ENCODE measurements at places on chromosomes 2 and 18. TPM values are rescaled to one million over a fixed set of nuclear protein-coding genes. Genes with fewer than 3 reads are reported as not detected.

- no peaks in the 10 kb centered on the region for H3K36me3 ChIP-seq
- no peak for DNase-seq
- H3K4me1 ChIP-seq = peaks cover 14% of the 10 kb centered on the region
- no peak overlapping the region for H3K4me3 ChIP-seq
- H3K27ac ChIP-seq = no peak overlapping the region
- no peaks in the 10 kb centered on the region for H3K27me3 ChIP-seq
Observed at GRCh38 chr2:10264506-10265328, 38.0 kb upstream of the HPCAL1 start.

DNA sequence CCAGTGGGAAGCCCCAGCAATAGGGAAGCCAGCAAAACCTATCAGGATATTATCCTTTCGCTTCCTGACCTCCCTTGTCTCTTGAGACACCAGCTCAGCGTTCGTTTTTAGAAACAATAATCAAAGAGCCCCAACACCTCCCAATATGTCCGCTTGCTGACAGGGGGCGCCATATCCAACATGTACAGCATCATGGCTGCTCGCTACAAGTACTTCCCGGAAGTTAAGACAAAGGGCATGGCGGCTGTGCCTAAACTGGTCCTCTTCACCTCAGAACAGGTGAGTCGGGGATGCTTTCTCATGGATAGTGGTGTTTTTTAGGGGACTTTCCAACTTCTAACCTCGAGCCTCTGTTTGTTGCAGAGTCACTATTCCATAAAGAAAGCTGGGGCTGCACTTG is 28.7 kb downstream of the GAD1 start:
- H3K4me1 ChIP-seq = no peaks in the 10 kb centered on the region
- H3K36me3 ChIP-seq = no peaks in the 10 kb centered on the region
- H3K27me3 ChIP-seq = no peaks in the 10 kb centered on the region
- no peak overlapping the region for H3K4me3 ChIP-seq
- no peak for DNase-seq
- no peak overlapping the region for H3K27ac ChIP-seq

DNA sequence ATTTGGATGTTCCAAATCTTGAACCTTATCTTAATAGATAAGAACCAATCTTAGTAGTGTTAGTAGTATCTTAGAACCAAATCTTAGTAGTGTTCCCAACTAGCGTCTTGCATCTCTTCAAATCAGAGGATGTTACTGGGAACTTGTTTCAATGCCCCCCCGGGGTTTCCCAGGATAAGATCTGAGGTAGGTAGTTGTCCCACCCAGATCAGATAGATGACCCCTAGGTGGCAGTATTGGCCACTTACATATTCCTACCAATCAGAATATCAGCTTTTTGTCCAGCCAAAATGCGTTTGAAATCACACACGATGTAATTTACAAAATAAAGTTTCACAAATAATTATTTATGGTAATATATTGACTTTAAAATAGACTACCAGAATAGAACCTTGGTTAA is 314.8 kb downstream of the MBD2 start:
- DNase-seq = no peak
- no peak overlapping the region for H3K27ac ChIP-seq
- no peaks in the 10 kb centered on the region for H3K27me3 ChIP-seq
- no peaks in the 10 kb centered on the region for H3K4me1 ChIP-seq
- H3K36me3 ChIP-seq = no peaks in the 10 kb centered on the region

DNA sequence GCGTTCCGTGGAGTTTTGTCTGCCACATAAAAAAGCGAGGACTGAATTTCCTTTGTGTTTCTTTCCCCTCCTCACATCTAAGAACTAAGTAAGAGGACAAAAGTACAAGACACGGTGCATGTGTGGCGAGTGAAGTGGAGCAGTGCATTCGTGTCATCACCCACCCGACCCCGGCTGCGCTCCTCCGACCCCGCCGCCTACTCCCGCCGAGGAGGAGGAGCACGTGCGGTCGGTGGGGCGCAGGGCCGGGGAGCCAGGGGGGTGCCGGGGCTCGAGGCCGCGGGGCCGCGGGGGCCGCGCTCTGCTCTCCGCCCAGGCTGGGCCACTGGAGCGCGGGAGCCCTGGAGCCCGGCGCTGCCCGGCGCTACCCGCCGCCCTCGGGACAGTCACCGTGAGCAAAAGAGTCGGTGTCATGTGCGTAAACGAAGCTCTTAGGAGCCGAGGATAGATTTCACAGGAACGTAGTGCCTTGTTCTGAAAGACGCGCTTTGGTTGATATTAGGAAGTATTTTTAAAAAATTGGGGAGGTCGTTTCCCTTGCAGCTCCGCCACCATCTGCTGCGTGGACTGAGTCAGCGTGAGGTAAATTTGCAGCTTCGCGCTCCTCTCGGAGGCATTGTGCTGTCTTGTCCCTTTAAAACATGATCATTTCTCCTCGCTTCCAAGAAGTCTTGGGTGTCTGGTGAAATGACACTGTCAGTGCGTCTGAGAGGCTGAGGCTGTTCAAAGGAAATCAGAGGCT is 11.0 kb downstream of the TBR1 start:
- no peak overlapping the region for H3K27ac ChIP-seq
- no peak overlapping the region for H3K4me3 ChIP-seq
- peaks cover 48% of the 10 kb centered on the region for H3K27me3 ChIP-seq
- no peak for DNase-seq

DNA sequence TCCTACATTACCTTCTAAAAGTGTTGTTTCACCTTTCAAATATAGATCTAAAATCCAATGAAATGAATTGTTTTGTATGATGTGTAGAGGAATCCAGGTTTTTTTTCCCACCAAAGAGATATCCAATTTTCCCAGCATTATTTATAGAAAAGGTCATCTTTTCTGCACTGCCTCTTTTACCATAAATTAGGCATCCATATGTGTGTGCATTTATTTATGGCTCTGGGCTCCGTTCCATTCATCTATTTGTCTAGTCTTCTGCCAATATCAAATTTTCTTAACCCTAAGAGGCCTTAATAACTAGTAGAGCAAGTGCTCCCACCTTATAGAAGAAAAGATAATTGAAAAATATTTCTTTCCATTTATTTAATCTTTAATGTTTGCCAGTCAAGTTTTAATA is 88.3 kb downstream of the ATAD2B start:
- no peaks in the 10 kb centered on the region for H3K27me3 ChIP-seq
- DNase-seq = no peak
- no peaks in the 10 kb centered on the region for H3K4me1 ChIP-seq
- H3K4me3 ChIP-seq = no peak overlapping the region

GRCh38 chr2:133855526-133855925 is 287.3 kb upstream of the NCKAP5 start:
- no peak overlapping the region for H3K4me3 ChIP-seq
- H3K27ac ChIP-seq = no peak overlapping the region
- H3K27me3 ChIP-seq = no peaks in the 10 kb centered on the region

DNA sequence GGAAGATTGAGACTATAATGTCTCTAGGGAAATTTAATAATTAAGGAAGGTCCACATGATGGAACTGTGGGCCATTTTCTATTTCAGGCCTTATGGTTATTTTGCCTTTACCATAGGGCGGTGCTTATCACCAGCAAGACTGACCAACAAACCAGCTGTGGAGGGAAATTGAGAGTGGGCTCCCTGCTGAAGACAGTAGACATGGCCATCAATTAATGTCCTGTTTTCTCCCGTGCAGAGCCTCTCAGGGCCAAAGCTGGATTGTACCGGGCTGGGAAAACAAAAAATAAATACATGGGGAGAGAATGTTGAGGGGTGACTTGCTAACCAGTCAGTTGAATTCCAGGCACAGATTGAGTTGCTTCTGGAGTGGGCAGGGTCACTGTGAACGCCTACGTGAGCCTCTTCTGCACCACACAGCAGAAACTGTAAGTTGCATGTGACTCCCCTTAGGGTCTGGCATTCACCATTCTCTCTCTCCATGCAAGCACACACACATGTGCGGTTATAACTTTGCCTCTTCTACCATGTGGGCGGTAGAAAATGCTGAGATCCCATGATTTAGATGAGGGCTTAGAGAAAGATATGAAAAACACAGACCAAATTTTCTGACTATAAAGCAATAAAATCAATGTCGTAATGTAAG is 128.5 kb downstream of the COPS8 start:
- no peak overlapping the region for H3K4me3 ChIP-seq
- H3K27me3 ChIP-seq = no peaks in the 10 kb centered on the region
- peaks cover 11% of the 10 kb centered on the region for H3K4me1 ChIP-seq
- DNase-seq = no peak

GRCh38 chr18:64720781-64721464 is 572.0 kb upstream of the LINC00305 start:
- H3K27me3 ChIP-seq = no peaks in the 10 kb centered on the region
- H3K4me1 ChIP-seq = no peaks in the 10 kb centered on the region
- DNase-seq = peak; percentile 83
- H3K4me3 ChIP-seq = no peak overlapping the region
- no peaks in the 10 kb centered on the region for H3K36me3 ChIP-seq
- H3K27ac ChIP-seq = peak overlapping the region; percentile 58

GRCh38 chr2:181393472-181393871 is 63.7 kb upstream of the ITGA4 start:
- no peak overlapping the region for H3K4me3 ChIP-seq
- DNase-seq = no peak
- no peak overlapping the region for H3K27ac ChIP-seq
- no peaks in the 10 kb centered on the region for H3K4me1 ChIP-seq
- H3K27me3 ChIP-seq = no peaks in the 10 kb centered on the region

GRCh38 chr18:58177004-58177717 is 133.1 kb downstream of the NEDD4L start:
- no peak for DNase-seq
- no peaks in the 10 kb centered on the region for H3K36me3 ChIP-seq
- no peak overlapping the region for H3K27ac ChIP-seq
- no peak overlapping the region for H3K4me3 ChIP-seq
- H3K4me1 ChIP-seq = peaks cover 43% of the 10 kb centered on the region

GRCh38 chr2:106099691-106100090 is 94.4 kb downstream of the UXS1 start:
- H3K4me1 ChIP-seq = no peaks in the 10 kb centered on the region
- peaks cover 2% of the 10 kb centered on the region for H3K36me3 ChIP-seq
- H3K27ac ChIP-seq = no peak overlapping the region
- H3K4me3 ChIP-seq = no peak overlapping the region

GRCh38 chr2:219572237-219573001 is at the start of gene INHA:
Gene INHA (plus strand): TSS chr2:219572310. CDS start chr2:219572375, 65 bp downstream.
- H3K4me1 ChIP-seq = peaks cover 39% of the 10 kb centered on the region
- H3K27me3 ChIP-seq = no peaks in the 10 kb centered on the region
- no peak for DNase-seq
- no peaks in the 10 kb centered on the region for H3K36me3 ChIP-seq

DNA sequence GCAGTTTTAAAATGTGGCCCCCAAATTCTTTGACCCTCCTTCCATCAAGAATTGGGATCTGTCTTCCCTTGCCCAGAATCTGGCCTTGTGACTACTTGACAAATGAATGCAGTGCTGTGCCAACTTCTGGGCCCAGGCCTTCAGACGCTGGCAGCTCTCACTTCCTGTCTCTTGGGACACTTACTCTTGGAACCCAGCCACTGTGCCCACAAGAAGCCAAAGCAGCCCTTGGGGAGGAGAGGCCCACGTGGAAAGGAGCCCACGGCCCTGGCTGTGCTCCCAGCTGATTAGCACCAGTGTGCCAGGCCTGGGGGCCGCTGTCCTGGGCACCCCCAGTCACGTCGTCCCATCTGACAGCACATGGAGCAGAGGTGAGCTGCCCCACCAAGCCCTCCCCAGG is 56.6 kb downstream of the RPL37A start:
- DNase-seq = peak; percentile 86
- no peaks in the 10 kb centered on the region for H3K36me3 ChIP-seq
- no peak overlapping the region for H3K4me3 ChIP-seq
- no peaks in the 10 kb centered on the region for H3K27me3 ChIP-seq
- H3K27ac ChIP-seq = no peak overlapping the region
- peaks cover 36% of the 10 kb centered on the region for H3K4me1 ChIP-seq

GRCh38 chr18:55735199-55735855 is 147.3 kb upstream of the TCF4 start:
- H3K4me1 ChIP-seq = no peaks in the 10 kb centered on the region
- DNase-seq = no peak
- no peak overlapping the region for H3K4me3 ChIP-seq
- no peaks in the 10 kb centered on the region for H3K36me3 ChIP-seq

- H3K27me3 ChIP-seq = no peaks in the 10 kb centered on the region
- H3K4me3 ChIP-seq = no peak overlapping the region
- H3K27ac ChIP-seq = no peak overlapping the region
- no peaks in the 10 kb centered on the region for H3K36me3 ChIP-seq
- DNase-seq = no peak
- no peaks in the 10 kb centered on the region for H3K4me1 ChIP-seq
Observed at GRCh38 chr2:220619525-220620220, 952.4 kb downstream of the EPHA4 start.

DNA sequence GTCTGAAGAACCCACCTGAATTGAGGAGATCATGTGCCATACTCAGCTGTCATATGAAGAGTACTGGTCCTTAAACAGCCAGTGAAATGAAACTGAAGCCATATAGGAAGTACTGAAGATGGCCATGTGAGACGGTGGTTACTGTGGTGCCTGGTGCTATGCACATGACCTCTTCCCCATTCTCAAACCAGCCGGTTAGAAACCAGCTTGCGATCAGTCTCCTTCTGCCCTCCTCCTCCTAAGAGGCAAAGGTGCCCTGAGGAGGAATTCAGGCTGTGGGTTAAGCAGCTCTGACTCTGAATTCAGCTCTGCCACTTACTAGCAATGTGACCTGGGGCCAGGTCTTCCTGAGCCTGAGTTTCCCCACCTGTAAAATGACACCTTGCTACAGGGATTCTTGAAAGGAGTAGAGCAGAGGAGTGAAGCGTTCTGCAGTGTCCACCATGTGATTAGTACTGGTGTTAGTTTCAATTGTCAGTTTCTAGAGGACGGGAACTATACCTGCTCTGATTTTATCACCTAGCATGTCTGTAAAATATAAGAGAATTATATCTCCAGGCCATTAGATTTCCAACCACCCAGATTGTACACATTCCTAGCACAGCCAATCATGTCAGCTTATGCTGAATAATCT is 5.1 kb downstream of the FECH start:
- peaks cover 6% of the 10 kb centered on the region for H3K36me3 ChIP-seq
- no peak overlapping the region for H3K27ac ChIP-seq
- no peaks in the 10 kb centered on the region for H3K27me3 ChIP-seq
- no peak overlapping the region for H3K4me3 ChIP-seq
- DNase-seq = no peak
- H3K4me1 ChIP-seq = peaks cover 14% of the 10 kb centered on the region

Gene KIDINS220
- total RNA-seq = 45.2 TPM

Gene ASXL3
- 3.6 TPM for total RNA-seq

Gene NETO1
- total RNA-seq = not detected

Gene ANKRD62
- total RNA-seq = 14.2 TPM

Gene BOLL
- total RNA-seq = not detected

Gene PAX8
- 0.52 TPM for total RNA-seq

Gene NCK2
- total RNA-seq = 36.6 TPM

Gene RAX
- total RNA-seq = not detected

Gene ERBB4
- 1.6 TPM for total RNA-seq

All from body of pancreas (tissue), 4 donors.